Stimulated activated CD8-positive, alpha-beta memory T cell treated with anti-CD3 and anti-CD28 coated beads, Interleukin-4, amount 100 ng/mL, for 48 hours (primary cell): ENCODE measurements at places on chromosomes 16 and 17.

GRCh38 chr16:11032922-11033291, 88.5 kb downstream of the CLEC16A start:
- DNase-seq: no peak

DNA sequence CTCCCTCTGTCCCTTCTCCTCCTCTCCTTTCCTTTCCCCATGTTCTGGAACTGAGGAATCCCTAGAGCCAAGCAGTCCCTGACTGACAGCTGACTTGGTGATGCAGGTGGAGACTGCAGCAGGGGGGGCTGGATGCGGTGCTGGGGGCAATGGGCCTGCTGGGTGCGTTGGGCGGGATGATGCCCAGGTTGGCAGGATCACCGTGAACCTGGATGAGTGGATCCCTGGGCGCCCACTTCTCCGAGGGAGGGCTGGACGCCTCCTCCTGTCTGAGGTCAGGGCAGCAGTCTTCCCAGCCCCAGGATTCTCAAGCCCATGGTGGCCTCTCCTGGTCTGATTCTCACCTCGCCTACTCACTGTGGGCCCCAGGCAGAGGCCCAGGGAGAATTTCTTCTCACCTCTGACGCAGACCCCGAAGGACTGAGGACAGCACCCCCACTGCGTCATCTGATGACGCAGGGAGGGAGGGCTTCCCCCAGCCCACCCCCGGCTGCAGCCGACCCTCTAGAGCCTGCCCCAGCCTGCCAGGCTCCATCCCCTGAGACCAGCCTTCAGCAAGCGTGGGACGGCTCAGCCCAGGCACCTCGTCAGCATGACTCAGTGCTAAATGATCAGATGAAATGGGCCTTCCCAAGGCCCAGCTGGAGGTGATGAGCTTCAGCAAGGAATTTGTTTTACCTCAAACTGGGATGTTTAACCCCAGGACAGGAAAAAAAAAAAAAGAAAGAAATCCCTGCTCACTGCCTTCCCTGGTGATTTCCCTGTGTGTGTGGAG, 188.0 kb upstream of the TNRC6C start:
- DNase-seq: no peak

DNA sequence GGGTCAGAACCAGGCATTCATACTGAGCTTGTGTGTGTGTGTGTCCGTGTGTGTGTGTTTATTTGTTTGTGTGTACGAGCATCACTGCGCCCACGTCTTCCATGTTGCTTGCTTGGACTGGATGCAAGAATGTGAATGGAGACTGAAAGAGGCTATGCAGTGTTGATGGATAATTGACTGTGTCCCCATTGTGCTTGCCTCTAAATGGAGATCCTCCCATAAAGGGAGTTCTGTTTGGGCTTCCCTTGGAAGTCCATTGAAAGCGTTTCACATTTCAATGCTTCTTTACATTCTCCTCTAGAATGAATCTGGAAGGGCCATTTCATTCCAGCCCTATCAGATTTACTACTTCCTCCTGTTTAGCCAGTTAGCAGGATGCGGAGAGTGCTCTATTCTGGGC, 124.0 kb downstream of the GP2 start:
- DNase-seq: no peak

DNA sequence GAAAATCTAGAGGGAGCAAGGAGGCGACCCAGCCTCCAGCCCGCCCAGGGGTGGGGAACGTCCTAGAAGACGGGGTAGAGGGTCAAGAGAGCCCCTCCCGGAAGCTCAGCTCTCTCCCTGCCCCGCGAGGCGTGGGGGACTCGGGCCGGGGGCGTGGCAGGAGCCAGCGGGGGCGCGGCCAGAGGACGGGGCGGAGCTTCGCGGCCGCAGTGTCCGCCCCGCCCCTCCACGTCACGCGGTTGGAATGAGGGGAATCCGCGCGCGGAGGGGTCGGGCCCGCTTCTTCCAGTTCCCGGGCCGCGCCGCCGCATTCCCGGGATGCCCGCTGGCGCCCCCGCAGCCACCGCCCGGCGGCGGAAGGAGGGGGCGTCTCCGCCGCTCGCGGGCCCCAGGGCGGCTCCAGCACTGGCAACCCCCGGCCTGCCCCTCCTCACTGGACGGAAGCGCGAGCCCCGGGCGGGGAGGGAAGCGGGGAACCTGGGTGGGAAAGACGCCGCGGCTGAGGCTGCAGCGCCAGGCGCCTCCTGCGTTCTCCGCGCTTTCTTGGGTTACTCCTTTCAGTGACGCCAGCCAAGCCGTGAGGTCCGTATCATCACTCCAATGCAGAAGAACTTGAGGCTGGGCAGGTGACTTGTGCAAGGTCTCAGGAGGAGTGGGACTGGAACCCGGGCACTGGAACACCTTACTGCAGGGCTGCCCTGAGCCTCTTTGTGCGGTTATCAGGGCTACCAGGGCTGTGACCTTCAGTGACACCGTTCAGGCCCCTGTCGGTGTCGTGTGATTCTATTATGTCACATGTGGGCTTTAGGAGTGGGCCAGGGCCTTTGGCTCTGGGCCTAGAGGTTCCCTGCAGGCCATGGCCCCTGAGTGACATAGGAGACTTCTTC, 4.3 kb downstream of the MYO1C start:
- DNase-seq: peak; percentile 83

DNA sequence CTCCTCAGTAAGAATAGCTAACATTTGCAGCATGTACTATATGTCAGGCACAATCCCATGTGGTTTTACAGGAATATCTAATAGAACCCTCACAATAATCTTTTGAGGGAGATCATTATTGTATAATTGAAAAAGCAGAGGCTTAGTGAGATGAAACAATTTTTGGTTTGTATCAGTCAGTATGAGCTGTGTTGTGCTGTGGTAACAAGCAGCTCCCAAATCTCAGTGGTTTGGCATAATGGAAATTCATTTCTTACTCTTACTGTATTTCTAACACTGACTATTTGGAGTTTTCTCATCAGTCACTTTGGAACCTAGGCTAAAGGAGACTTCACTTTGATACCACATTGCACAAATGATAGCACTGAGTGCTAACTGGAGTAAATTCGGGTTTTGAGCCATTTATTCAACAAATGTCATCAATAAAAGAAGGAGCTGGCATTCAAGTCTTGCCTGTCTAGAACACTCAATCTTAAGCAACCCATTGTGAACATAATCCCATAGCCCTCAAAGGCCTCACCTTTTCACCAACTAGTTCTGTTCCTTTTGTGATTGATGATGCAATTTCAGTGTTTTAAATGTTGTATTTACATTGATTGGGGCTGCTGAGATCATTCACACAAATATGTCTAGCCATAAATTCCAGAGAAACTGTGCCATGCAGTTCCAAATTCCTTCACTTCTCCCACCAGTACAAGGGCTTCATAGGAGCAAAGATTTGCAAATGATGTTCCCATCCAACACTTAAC, 441.0 kb downstream of the XYLT1 start:
- no peak for DNase-seq

GRCh38 chr16:64865069-64865696, 256.7 kb downstream of the CDH11 start:
- no peak for DNase-seq

DNA sequence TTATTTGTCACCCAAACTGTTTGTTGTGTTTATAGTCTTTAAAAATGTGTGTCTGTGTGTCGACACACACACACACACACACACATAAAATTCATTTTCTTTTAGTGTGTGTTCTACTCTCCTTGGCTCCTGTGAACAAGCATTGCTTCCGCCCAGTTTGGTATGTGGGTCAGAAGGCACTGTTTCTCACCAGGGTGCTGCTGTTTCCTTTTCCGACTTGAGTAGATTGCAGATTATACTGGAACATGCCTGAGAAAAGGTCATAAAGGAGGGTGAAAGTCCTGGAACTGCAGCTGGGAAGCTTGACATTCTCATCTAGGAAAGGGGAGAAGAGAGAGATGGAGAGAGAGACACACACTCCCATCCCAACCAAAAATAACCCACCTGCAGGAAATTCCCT, 330.3 kb downstream of the BCAS3 start:
- no peak for DNase-seq

DNA sequence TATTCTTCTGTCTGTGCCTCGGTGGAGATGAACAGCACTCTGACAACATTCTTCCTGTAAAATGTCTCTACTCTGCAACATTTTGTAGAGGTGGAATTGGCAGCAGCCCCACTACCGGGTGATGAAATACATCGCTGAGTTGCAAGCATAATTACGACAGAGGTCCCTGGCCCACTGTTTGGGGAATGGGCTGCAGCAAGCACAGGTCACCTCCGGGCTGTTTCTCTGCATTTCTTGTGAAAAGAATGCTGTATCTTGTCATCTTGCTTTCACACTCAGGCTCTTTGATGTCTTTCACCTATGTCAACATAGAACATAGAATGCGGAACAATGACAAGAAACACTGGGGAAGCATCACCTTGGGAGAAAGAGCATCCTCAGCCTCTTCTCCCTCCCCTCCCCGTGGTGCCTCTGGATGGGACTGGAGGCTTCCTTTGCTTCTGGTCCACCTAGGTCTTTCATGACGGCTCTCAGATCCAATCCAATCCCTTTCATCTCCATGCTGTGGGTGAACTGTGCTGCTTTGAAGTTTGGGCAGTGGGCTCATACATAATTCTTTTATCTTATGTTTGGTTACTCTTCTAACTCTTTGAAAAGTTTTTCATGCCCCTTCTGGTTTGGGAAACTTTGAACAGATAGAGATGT, 265.0 kb downstream of the PHKB start:
- no peak for DNase-seq
